Stimulated activated naive CD4-positive, alpha-beta T cell treated with Interleukin-2 at 50 U/mL for 16 hours (primary cell): ENCODE measurements at places on chromosomes 1 and 21.

DNA sequence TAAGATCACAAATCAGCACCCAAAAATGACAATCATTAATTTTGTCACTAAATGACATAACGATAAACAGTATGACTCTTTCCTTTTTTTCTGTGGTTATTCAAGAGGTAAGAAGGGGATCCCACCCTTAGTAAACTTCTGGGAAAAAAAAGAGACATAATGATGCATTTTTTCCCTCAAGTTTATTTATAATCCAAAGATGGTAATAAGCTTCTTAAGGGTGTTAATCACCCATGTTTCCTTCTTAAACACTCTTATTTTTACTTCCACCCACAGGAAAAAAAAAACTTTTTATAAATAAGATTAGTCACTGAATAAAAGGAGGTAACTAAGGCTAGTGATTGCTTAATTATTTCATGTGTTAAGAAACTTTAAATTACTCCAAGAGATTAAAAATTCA, 24.7 kb downstream of the RGS1 start:
- DNase-seq = no peak

DNA sequence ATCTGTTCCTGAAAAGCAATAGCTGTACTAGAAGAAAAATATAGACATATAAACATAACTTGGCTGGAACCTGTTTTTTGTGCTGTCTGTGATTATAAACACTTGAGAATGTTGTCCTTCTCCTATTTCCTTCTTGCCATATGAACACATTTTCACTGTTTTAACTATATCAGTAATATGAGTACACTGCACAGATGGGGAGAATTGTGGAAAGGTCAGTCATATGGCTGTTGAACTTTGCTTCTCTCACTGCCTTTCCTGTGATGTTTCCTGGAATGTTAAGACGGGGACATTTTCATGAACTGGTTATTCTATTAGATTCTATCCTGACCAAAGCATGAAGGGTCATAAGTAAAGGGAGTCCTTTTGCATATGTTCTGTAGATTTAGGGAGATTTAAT, 24.9 kb downstream of the HMCN1 start:
- no peak for DNase-seq

DNA sequence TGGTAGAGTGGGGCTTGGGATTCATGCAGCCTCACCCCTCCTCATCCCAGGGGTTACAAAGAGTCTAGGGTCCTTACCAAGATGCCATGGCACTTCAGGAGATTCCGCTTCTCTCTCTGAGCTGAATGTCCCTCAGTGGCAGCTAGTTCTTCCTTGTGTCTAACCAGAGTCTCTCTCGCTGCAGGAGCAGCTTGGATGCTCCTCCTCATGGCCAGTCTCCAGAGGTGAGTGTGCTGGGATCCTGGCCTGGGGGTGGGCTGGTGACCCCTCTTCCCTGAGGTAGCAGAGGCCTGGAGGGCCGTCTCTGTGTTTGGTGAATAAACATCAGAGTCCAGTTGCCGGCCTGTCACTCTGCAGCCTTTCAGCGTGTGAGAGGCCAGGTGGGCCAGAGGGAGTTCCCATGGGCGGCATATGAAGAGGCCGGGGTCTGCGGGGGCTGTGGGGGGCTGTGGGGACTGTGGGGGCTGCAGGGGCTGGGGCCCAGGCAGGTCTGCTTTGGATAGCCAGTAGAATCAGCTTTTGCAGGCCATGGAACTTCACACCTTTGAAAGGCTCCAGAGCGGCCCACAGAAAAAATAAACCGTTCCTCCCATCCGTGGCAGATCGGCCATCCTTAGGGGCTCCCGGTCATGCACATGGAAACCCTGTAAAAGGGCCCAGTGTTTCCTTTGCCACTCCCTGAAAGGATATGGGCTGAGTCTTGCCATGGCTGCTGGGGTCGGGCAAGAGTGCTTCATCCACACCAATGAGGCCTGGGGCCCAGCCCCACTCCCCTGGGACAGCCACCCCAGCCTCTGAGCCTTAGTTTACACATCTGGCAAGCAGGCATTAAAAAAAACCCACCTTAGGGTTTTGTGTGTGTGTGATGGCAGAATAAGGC, 256.4 kb downstream of the FOXD2 start:
- DNase-seq = no peak

- no peak for DNase-seq
Observed at GRCh38 chr1:63864224-63864641, 90.4 kb downstream of the ROR1 start.

DNA sequence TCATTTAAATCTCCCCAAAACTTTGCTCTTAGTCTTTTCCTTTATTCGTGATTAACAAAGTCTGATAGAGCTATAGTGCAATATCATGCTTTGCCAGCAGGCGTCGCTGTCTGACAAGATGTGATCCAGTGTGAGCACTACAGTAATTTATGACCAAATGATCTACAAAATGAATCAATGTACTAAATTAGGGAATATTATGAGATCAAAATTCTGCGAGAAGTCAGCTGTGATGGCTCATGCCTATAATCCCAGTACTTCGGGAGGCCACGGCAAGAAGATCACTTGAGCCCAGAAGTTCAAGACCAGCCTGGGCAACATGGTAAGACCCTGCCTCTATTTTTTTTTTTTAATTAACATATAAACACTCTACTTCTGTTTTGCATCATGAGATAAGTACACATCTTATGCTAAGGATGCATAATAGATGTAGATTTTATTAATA, 3.6 kb upstream of the SPSB1 start:
- peak; percentile 73 for DNase-seq

DNA sequence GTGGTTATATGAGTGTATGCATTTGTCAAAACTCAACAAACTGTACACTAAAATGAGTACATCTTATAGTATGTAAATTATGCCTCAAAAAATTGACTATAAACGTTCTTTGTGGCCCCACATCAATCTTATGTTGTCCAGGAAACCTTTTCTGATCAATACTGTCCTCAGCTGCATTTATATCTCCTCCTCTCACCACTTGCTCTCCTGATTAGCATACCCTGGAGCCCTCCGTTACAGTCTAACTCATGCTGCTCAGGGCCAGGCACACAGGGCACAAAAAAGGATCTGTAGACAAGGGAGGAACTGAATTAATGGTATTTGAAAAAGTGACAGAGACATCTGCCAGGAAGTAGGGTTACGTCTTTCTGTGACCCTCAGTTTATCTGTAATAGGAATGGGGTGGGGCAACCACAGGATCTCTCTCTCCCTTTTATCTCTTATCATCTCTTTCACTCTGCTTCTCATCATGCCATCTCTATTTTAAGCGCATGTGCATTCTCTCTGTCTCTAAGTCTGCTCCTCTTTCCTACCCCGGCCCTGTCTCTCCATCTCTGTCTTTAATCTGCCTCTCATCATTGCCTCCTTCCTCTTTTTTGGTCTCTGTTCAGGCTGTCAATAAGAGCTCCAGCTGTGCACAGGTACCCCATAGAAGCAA, 7.0 kb upstream of the TAL1 start:
- DNase-seq = no peak

- no peak for DNase-seq
Observed at GRCh38 chr1:234649432-234650081, 39.6 kb upstream of the IRF2BP2 start.

GRCh38 chr1:112689196-112689841, 14.9 kb downstream of the MOV10 start:
- DNase-seq = no peak

DNA sequence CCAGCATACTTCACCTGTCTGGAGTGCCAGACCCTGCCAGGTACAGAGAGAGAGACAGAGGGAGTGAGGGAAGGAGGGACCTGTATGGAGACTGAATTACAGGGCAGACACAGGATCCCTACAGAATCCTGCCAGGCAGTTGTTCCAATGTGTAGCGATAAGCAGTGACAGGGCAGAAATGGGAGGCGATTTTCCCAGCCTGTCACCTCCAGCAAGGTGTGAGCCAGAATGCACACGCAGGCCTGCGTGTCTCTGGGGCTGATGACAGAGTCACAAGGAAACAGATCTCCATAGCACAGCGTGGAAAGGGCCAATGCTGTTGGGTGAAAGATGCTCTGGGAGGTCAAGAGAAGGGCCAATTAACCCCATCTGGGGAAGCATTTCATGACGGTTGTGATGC, 111.3 kb downstream of the HIVEP3 start:
- no peak for DNase-seq

GRCh38 chr21:44557491-44558328, 885 bp downstream of the KRTAP10-3 start:
- no peak for DNase-seq

- DNase-seq = peak; percentile 57
Observed at GRCh38 chr1:32336963-32337675, 1.1 kb upstream of the MARCKSL1 start.

- DNase-seq = no peak
Observed at GRCh38 chr1:241413386-241413785, 56.4 kb upstream of the RGS7 start.

DNA sequence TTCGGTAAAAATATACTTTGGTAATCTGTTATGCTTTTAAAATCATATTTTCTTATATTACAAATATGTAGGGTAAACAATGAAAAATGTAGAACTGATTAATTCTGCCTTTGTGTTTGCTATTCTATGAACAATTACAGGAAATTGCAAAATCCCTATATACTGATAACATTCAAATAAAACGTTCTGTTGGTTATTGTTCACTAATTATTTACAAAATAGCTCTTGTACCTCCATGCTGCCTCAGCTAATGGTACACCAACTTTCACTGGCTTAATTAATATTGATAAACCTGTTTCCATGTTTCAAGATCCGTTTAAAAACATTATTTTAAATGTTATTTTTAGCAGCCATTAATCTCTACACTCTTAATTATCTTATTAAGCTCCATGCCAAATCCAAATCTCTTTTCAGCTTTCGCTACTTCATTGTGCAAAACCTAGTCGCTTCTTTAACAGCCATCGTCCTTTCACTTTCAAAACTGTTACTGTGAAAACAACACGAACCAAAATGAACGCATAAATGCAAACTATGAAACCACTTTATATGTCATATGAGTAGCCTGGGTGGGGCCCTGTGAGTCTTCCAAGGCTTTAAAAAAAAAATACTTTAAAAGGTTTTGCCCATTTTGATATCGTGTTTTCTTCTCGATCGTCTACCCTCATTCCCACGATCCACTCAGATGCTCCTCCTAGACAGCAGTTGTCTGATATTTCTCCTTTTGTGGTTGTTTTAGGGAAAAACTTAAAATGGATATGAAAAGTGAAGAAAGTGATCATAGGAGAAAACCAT, 807.1 kb downstream of the USP25 start:
- DNase-seq = no peak

GRCh38 chr1:201916649-201917249, 28.1 kb downstream of the SHISA4 start:
- DNase-seq = no peak

- no peak for DNase-seq
Observed at GRCh38 chr1:6660415-6661049, 35.9 kb downstream of the THAP3 start.

DNA sequence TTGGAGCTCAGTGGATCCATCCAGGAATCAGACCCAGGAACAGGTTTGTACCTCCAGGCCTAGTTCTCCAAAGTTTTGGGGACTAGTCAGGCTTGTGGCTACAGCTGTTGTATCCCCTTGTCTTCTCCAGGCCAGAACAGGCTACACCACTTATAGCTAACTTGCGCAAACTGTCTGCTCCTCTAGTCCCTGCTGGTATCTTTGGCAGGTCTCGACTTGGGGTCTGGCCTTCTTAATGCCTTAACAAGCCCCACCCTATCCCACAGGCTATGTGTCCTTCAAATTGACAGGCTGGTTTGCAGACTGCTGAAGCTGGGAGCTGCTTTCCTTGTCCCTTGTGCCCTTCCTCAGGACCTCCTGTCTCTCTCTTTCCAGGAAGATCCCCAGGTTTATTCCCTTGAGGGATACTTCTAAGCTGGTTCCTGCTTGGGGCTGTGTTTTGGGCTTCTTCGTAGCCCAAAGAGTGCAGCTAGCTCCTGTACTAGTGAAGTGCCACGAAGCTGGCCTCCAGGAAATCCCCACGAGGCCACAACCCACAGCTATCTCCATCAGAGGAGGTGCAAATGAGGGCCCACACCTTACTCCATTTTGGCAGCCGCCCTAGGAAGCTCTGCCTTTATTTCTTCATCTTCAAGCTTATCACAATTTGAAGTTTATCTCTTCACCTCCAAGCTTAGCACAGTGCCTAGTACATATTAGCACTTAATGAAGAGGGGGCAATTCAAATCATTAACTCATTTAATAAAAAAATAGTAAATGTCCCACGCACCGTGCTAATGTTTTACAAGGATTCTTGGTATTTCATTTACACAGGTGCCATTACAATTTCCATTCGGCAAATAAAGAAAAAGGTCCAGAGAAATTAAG, 683 bp upstream of the DMAP1 start:
- peak; percentile 25 for DNase-seq

DNA sequence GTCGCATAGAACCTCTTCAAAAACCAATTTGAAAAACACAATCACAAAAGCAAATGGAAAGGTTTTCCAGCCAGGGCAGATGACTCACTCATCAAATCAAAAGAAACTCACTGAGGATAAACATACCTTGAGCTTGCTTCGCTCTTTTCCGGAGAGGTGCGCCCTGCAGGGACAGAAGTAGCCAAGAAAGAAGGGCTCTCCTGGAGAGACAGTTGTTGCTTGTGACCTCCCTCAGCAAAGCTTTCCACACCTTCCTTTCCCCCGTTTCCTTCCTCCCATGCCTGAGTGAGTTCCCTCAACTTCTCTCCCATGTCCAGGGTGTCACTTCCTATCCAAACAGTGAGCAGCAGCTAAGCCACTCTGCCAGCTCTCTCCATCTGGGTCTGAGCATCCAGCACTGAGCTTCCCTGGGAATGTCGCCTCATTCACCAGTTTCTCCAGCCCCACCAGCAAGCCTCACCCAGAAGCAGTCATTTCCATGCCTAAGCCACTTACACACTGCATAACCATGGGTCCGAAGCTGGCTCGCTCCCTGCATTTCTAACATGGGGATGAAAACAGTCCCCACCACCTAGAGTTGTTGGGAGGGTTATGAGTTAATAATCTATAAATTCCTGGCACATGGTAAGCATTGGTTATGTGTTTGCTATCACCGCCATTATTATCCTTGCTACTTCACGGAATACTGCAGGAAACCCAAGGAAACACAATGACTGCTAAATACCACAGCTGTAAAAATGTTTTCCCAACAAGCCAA, 75.0 kb downstream of the PTPN14 start:
- no peak for DNase-seq

DNA sequence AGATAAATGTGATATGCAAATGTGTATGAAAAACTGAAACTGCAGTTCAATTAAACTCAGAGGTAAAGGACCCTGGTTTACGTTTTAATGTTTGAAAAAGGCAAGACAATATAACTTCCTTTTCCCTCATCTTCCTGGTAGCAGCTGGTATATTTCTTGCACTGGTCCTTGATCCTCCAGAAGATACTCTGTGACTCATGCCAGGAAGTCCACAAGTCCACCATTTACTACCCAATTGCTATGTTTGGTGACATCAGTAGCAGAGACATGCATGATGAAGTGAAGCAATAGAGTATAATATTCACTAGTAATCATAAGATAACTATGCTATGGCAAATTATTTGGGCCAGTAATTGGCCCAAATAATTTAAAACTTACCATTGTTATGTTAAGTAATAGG, 774.5 kb upstream of the NEGR1 start:
- no peak for DNase-seq

- no peak for DNase-seq
Observed at GRCh38 chr1:81708250-81708649, 92.5 kb upstream of the ADGRL2 start.

GRCh38 chr1:58829866-58830265, 46.0 kb upstream of the JUN start:
- no peak for DNase-seq
